ENCODE measurements at places on chromosomes 4 and X. TPM values are rescaled to one million over a fixed set of nuclear protein-coding genes. Genes with fewer than 3 reads are reported as not detected.

The FAM47A gene
- total RNA-seq = not detected

The NWD2 gene
- not detected for total RNA-seq

The NUDT10 gene
- total RNA-seq = 0.42 TPM

The ODAPH gene
- not detected for total RNA-seq

The HS3ST1 gene
- 0.45 TPM for total RNA-seq

The CENPE gene
- total RNA-seq = 7.5 TPM

The VSIG1 gene
- total RNA-seq = 0.43 TPM

The DRP2 gene
- total RNA-seq = 0.18 TPM

The DACH2 gene
- not detected for total RNA-seq

The CLNK gene
- not detected for total RNA-seq

The DIAPH2 gene
- total RNA-seq = 3.5 TPM

The RIPPLY1 gene
- not detected for total RNA-seq

The OTUD6A gene
- total RNA-seq = not detected

The FHDC1 gene
- 0.49 TPM for total RNA-seq
